ENCODE measurements at places on chromosomes 2 and 18.

- DNase-seq, result no peak
Measured at GRCh38 chr2:17788773-17789172, 27.5 kb upstream of the MSGN1 start.

- DNase-seq, result no peak
Measured at GRCh38 chr2:113809076-113809736, 52.8 kb upstream of the SLC35F5 start.

GRCh38 chr18:64747803-64748202 lies 598.9 kb upstream of the LINC00305 start:
- DNase-seq, result no peak

DNA sequence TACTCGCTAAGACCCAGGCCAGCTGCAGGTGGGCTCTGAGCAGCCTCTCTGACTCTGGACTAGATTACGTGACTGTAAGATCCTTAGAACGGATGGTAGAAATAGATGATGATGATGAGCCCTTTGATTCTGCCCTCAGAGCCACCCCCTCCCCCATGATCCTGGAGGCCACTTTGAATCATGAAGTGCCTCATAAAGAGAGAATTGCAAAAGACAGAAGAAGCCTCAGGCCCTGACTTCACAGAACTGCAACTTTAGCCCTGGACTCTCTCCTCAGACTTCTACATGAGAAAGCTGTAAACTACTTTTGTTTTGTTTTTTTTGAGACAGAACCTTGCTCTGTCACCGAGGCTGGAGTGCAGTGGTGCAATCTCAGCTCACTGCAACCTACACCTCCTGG lies 15.4 kb upstream of the TET3 start:
- DNase-seq, result no peak

- no peak for DNase-seq
Measured at GRCh38 chr2:80002112-80002511, 302.4 kb downstream of the LRRTM1 start.

DNA sequence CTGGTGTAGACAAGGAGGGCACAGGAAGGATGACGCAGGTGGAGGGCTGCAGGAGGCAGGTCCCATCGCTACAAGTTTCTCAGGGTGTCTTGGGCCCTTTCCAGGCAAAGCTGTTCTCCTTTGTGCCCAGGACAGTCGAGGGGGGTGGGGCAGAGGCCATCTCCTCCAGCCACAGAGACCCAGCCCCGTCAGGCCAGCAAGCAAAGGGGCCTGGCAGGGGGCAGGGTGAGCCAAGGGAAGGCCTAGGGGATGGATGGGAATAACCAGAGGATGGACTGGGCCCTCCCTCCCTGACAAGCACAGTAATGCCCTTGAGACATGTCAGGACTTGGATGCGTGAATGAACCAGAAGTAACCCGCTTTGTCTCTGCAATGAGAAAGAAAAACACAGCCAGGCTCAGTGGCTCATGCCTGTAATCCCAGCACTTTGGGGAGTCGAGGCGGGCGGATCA lies 6.3 kb downstream of the TCF23 start:
- DNase-seq, result no peak

DNA sequence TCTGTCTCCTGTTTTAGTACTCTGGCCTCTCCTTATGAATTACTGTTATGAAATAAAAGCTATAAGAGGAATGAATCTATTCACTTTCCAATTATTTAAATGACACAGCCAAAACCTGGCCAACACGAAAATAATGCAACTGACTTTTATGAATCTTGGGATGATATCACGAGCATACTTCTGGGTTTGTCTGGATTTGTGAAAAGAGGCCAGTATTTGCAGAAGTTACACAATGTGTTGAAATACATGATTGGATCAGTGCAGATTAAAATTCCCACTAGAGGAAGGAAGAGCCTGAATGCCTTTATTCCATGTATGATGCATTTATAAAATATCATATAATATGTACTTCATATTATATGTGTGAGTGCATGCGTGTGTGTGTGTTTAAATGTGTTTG lies 418.2 kb downstream of the GRB14 start:
- no peak for DNase-seq

GRCh38 chr2:57615855-57616556 lies 430.6 kb upstream of the VRK2 start:
- no peak for DNase-seq

GRCh38 chr18:24446953-24447538 lies 13.4 kb upstream of the HRH4 start:
- DNase-seq, result no peak

- no peak for DNase-seq
Measured at GRCh38 chr2:128786741-128787478, 468.2 kb upstream of the HS6ST1 start.

Measured in skeletal muscle cell (primary cell).